CD8-positive, alpha-beta T cell (primary cell): ENCODE measurements at places on chromosomes 13 and 19.

DNA sequence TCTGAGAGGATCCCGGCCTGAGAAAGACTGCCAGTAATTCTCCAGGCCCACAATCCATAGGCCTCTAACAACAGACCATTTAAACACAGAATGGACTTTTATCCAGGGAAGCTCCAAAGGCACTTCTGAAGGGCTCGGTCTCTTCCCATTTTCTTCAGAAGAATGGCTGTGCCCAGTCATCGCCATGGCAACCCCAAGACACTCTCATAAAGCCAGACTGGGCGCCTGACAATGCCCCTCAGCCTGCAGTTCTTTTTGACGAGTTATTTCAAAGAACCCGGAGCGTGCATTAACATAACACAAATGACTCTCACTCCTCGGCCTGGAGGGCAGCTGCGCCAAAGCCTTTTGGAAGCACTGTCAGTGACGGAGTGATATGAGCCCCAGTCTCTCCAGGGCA lies 61.0 kb downstream of the RASA3 start:
- DNase-seq: no peak

DNA sequence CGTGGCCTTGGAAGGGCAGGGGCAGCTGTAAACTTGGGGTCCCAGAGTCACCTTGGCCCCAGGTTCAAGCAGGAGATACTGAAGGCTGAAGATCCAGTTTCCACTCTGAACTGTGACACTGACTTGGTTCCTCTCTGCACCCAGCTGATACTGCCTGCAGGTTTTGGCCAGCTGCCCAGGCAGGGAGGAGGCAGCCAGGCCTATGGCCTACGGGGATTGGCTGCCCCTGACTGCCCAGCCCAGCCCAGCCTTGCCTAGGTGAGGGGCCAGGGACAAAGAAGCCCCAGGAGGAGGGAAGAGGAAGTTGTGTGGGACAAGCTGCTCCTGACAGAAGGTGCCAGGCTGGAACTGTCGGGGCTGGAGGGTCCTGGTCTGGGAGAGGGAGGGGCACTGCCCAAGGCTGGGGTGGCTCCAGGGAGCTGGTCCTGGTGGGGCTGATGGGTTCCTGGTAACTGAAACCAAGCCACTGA lies 51.7 kb upstream of the CYP4F8 start:
- DNase-seq: no peak

GRCh38 chr13:108283110-108283509 lies 13.6 kb downstream of the TNFSF13B start:
- DNase-seq: no peak

GRCh38 chr13:75691183-75691582 lies 55.1 kb downstream of the LMO7 start:
- DNase-seq: no peak

- DNase-seq: no peak
Measured at GRCh38 chr19:18232540-18233223, 6.4 kb upstream of the PDE4C start.

DNA sequence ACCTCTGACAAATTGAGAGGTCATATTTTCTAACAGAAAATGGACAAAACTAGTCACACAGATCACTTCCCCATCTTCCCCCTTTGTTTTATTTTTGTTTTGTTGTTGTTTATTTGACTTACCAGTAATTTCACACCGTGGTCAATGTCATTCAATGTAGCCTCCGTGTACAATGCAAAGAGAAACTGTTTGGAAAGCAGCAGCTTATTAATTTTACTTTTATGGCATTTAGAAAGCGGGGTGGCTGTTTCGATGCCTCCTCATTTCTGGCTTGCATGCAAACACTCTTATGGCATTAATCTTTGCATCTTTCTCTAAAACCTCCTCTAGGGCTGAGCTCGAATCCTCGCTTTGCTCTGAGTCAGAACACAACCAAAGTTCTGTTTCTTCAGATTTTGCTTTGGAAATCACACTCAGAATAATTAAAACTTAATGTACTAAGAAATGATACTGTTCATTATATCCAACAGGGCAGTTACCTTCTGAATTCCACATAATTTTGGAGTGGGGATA lies 77.0 kb downstream of the ZNF536 start:
- DNase-seq: no peak
